Stimulated activated CD4-positive, alpha-beta T cell treated with anti-CD3 and anti-CD28 coated beads, Interleukin-15, amount 100 ng/mL, for 1 hour (primary cell): ENCODE measurements at places on chromosomes 3 and 15.
A peak's percentile ranks its signal among the peaks of the same experiment; 100 is the strongest.

GRCh38 chr3:129626744-129627349, 20.4 kb upstream of the PLXND1 start:
- DNase-seq, result peak; percentile 49

GRCh38 chr3:11703146-11703545, 59.4 kb upstream of the VGLL4 start:
- no peak for DNase-seq

DNA sequence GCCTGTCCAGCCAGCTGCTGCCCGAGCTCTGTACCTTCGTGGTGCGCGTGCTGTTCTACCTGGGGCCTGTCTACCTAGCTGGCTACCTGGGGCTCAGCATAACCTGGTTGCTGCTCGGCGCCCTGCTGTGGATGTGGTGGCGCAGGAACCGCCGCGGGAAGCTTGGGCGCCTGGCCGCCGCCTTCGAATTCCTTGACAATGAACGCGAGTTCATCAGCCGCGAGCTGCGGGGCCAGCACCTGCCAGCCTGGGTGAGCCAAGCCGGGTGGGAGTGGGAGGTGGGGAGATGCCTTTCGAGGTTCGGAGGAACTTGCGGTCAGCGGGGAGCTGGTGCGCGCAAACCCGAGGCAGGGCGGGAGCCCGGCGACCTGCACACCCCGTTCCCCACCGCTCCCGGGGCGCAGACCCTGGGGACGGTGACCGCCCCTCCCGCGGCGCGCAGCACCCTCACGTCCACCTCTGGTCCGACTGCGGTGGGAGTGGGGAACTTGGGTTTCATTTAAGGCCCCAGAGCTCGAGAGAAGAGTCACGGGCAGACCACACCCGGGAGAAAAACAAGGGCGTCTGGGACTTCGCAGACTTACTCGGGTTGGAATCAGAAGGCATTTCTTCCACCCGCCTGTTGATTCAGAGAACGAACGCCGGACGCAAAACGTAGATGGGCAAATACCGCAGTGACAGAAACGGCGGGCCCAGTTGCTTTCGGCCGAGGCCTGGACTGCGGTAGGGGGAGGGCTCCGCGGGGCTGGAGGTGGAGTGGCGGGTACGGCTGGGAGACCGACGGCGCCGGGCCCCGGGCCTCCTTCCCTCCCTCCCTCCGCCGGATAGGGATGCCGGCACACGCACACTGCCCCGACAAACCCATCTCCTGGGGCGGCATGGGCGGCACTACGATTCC, 708 bp downstream of the ESYT3 start:
- DNase-seq, result no peak

GRCh38 chr15:64425221-64425620, 35.2 kb upstream of the ZNF609 start:
- no peak for DNase-seq

DNA sequence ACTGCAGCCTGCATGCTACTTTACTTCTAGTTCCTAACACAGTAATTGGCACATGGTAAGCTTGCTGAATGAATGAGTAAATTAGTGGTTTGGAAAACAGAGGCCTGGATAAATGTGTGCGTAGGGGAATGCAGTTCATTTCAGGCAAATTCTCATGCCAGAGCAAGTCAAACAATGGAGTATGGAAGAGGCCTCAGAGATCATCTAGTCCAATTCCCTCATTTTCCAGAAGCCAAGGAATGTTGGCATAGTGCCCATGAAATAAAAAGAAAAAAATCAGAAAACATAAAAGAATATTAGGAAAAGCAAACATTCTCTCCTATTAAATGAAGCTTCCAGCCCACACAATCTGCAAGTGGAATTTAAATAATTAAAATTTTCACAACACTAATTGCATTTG, 92.4 kb downstream of the MB21D2 start:
- DNase-seq, result no peak

DNA sequence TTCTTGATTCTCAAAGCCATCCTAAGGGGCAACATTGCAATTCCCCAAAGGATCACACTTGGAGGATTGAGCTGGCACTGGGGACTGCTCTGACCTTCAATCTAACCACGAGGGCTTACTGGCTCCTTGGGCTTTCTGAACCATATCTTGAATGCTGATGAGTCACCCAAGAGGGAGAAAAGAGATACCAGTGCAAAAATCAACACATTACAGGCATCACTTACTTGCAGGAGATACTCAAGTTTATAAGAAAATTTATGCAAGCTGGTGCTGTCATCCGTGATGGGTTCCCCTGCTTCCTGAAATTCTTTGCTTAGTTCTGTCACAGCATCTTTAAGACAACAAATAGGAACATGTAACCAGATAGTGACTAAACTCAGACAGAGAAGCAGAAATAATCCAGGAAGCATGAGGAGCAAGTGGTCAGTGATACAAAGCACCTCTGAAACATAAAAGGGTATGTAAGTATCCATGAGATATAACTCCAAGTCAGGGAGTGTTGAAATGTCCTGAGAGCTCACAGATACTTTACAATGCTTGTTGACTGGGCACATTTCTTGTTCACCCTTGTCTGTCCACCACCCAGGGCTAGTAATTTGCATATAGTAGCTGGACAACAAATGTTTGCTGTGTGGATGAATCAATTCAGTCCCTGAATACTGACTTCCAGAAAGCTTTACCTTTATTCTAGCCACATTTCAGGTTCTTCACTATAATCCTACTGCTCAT, 14.1 kb downstream of the FYCO1 start:
- no peak for DNase-seq

DNA sequence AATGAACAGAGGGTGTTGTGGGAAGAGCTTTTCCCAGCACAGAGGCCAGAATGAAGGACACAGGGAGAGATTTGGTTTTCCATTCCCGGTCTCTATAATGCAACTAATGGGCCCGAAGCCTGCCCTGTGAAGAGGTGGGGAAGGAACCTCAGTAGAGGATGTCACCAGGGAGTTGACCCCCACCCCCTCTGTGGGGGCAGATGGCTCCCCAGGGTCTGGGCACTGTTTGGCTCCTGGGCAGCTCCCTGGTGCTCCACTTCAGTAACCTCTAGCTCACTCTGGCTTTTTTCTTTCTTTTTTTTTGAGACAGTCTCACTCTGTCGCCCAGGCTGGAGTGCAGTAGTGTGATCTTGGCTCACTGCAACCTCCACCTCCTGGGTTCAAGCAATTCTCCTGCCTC, 109.1 kb upstream of the DLG1 start:
- no peak for DNase-seq

GRCh38 chr3:36451816-36452215, 71.5 kb downstream of the STAC start:
- DNase-seq, result no peak

DNA sequence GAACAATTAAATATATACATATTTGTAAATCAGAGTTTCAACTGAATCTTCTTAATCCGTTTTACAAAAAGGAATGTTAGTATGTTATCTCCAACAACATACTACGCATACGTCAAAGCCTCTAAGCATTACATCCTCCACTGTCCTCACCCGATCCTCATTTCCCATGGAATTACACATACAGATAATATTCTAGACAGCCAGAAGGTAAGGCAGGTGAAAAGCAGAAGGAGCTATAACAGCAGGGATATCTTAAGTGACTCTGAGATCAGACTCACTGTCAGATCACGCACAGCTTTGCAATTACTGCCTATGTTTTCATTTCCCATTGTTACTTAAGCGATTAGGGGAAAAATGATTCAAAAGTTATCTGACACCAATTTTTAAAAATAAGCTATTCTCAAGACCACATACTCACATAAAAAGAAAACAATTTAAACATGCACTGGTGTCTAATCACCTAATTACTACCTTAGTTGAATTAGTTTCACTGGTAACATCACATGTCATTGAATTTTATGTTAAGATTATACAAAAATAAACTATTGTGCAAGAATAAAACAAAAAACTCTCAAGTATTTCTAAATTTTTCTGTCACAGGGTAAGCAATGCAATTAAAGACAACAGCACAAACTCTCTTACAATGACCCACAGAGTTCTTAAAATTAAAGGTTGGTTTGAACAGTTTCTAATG, 92.8 kb downstream of the TBL1XR1 start:
- no peak for DNase-seq

- DNase-seq, result no peak
These were observed 132.8 kb upstream of the GADL1 start for GRCh38 chr3:31027191-31027761.

DNA sequence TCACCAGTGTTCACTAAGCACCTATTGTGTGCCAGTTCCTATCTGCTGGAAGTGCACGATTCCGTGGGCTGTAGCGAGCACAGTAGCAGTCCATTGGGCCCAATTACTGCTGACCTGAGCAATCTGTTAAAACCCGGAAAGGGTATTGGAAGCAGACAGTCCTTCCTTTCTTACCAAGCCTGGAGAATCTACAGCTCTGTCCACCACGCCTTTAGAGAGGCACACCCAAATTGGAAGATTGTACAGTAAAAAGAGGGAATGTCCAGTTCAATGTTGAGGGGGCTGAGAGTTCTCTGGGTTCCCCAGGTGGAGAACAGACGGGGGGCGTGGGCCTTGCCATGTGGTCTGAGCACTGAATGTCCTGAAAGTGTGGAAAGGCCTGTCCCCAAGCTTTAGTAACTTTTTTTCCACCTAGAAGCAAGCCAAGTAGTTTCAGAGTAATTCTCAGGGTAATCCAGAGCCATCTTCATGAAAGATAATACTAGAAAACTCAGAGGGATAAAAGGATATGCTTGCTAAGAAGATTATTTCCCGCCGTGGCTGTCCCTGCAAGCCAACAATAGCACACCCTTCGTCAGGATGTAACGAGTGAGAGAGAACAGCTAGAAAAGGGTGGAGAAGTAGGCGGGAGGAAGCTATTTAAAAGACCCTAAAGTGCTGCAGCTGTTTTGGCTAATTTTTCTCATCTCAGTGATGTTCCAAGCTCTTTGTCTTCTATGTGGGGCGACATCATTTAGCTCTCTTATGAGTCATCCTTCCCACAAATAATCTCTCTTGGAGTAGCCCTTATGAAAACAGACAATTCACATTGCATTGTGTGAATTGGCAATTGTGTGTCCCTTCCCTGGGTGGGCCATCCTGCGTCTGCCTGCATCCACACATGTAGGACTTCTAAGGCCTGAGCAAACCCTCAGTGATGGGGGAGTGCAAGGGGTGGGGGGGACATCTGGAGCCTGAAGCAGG, 181.0 kb downstream of the ATG7 start:
- DNase-seq, result no peak

DNA sequence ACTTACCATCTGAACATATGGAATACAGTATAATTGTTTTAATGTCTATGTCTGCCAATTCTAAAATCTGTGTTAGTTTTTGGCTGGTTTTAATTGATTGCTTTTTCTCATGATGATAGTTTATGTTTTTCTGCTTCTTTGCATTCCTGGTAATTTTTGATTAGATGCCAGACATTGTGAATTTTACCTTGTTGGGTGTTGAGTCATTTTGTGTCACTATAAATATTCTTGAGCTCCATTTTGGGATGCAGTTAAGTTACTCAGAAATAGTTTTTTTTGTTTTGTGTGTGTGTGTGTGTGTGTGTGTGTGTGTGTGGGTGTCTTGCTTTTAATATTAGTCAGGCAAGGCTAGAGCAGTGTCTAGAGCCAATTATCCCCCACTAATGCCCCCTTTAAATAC, 818.8 kb upstream of the NR2F2 start:
- no peak for DNase-seq

DNA sequence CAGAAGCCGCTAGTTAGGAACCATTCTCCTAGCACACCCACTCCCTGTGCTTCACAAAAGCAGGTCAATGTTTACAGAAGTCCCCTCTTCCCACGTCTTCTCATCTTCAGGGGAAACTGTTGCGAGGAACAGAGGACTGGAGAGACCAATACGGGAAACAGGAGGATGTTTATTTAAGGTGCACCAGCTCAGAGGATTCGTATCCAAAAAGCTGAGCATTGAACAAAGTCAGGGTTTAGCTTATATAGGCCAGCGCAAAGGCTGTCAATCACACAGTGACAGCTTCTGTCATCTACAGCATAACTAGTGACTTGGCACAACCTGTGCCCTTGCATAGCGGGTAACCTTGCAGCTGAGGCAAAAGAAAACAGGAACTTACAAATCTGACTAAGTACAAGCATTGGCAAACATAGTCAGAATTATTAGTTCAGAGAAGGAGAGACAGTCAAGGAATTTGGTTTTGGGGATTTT, 61.3 kb downstream of the ZDHHC19 start:
- DNase-seq, result no peak
